ENCODE measurements at places on chromosomes 4 and X. TPM values are rescaled to one million over a fixed set of nuclear protein-coding genes. Genes with fewer than 3 reads are reported as not detected.

PAQR3 gene
- 41.5 TPM for total RNA-seq

CCSER1 gene
- total RNA-seq: 65.6 TPM

PDGFRA gene
- total RNA-seq: 38.4 TPM

CITED1 gene
- 7.5 TPM for total RNA-seq

FGFRL1 gene
- total RNA-seq: 30.5 TPM

SHROOM2 gene
- total RNA-seq: 19.1 TPM

SMIM10L2A gene
- 25.3 TPM for total RNA-seq

OTUD4 gene
- 40.7 TPM for total RNA-seq

MAGEA2B gene
- total RNA-seq: not detected

ATOH1 gene
- total RNA-seq: not detected

DDX60 gene
- 6.9 TPM for total RNA-seq

FGD1 gene
- total RNA-seq: 12.6 TPM

ATP2B3 gene
- 43.1 TPM for total RNA-seq

GIMD1 gene
- not detected for total RNA-seq

PF4V1 gene
- not detected for total RNA-seq

CXCL11 gene
- 0.57 TPM for total RNA-seq

GLOD5 gene
- not detected for total RNA-seq

ZNF630 gene
- total RNA-seq: 5.6 TPM

AFM gene
- not detected for total RNA-seq

KDR gene
- total RNA-seq: 6.0 TPM

IL3RA gene
- total RNA-seq: 3.7 TPM
